GM23338 (cell line): ENCODE measurements at places on chromosomes 5 and 9.

GRCh38 chr9:87871425-87872078, 11.1 kb upstream of the SPATA31E1 start:
- DNase-seq = no peak

- DNase-seq = peak; percentile 71
Observed at GRCh38 chr9:83061990-83062650, 822 bp downstream of the RASEF start.

- DNase-seq = no peak
Observed at GRCh38 chr5:43281840-43282658, 31.2 kb downstream of the HMGCS1 start.

DNA sequence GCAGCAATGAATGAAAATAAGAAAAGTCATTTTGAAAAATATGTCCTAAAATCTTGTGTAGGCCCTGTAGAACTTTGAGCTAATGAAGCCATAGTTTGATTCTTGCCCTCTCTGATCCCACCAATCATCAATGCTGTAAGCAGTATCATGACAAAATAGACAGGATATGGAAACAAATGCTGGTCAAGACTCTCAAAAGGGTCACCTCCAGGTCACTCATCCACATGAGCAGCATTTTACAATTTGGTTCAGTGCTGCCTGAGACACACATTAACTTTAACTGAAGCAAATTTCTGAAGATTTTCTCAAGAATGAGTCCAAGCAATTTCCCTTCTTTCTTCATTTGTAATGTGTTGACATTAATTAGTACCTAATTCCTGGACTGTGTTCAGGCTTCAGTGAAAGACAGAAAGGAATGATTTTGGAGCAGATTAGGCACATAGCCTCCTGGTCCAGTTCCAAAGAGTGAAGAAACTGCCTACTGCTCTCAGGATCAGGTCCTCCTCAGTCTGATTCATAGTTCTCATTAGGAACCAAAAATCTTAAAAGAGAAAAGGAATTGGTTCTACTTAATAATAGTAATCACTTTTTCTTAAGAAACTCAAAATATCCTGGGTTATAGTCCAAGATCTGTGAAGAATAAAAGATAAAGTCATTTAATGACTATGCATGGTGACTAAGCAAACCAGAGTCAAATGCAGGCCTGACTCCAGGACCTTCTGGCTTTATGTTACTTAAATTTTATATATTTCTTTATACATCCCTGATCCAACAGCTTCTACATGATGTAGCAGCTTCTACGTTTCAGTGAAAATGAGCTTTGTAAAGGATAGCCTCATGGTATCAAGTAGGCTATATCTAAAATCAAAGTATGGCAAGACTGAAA, 192.1 kb upstream of the RGMB start:
- DNase-seq = no peak

DNA sequence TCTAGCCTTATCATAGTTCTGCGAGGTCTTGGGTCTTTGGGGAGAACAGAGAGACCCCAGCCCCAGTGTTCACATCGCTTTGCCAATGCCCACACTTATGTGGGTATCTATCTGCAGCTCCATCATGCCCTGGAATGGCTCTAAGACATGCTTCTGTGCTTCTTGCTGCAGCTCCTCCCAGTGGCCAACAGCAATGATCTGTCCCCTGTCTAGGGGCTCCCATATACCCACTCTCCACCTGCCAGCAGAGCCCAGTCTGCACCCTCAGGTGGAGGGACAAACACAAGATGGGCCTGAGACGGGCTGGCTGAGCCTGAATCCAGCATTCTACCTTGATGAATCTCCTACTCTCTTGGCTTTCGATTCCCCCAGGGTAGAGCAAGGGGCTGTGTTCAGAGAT, 14.6 kb upstream of the DAP start:
- peak; percentile 38 for DNase-seq

- DNase-seq = no peak
Observed at GRCh38 chr9:74117731-74118130, 379.4 kb upstream of the RORB start.
